Thymus (tissue), 14 donors: ENCODE measurements at places on chromosomes 5 and 9. TPM values are rescaled to one million over a fixed set of nuclear protein-coding genes. Genes with fewer than 3 reads are reported as not detected.

DNA sequence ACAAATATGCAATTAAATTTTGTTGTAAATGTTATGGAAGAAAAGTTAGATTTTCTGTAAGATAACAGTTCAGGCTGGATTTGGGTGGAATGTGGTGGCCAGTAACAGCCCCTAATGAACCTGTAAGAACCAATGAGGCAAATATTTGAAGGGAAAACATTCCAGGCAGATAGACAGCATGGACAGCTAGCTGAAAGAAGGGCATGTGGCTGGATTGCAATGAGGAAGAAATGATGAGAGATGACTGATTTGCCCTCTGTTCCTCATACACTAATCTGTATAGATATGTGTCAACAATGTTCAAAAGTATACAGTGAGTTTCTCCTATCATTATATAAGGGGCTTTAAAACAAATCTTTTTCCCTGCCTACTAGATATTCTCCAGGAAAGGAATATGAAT is 58.8 kb downstream of the MAN2A1 start:
- no peaks in the 10 kb centered on the region for H3K27me3 ChIP-seq
- no peaks in the 10 kb centered on the region for H3K4me1 ChIP-seq
- no peak for DNase-seq
- H3K27ac ChIP-seq: no peak overlapping the region
- H3K4me3 ChIP-seq: no peak overlapping the region
- H3K36me3 ChIP-seq: peaks cover 4% of the 10 kb centered on the region

- no peak overlapping the region for H3K4me3 ChIP-seq
- H3K36me3 ChIP-seq: no peaks in the 10 kb centered on the region
Observed at GRCh38 chr9:19924080-19924479, 135.2 kb upstream of the SLC24A2 start.

DNA sequence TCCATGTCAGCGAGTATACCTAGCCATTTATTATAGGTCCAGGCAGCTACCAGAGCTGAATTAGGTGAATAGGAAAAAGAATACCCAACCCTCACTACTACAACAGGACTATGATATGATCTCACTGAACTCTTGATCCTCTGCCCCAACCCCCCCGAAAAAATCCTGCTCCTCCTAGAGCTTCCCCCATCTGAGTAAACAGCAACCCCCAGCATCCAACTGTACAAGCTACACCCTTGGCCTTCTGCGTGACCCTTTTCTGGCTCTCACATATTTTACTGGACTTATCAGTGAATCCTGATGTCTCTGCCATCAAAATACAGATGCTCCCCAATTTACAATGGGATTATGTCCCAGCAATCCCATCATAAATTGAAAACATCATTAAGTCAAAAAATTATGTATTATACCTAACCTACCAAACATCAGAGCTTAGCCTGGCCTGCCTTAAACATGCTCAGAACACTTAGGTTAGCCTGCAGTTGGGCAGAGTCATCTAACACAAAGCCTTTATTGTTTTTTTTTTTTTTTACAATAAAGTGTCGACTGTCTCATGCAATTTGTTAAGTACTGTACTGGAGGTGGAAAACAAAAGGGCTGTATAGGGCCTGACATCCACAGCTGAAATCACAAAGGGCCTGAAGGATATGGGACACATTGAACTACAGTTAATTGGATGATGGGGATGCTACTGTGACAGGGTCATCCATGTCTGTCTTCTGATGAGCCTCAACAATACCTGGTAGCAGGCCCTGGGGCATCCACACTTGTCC is 128.9 kb upstream of the ERCC6L2 start:
- no peak overlapping the region for H3K27ac ChIP-seq
- DNase-seq: no peak
- H3K4me1 ChIP-seq: peaks cover 9% of the 10 kb centered on the region
- H3K4me3 ChIP-seq: no peak overlapping the region
- no peaks in the 10 kb centered on the region for H3K27me3 ChIP-seq

GRCh38 chr5:39024005-39024404 is 50.2 kb downstream of the RICTOR start:
- no peak overlapping the region for H3K4me3 ChIP-seq
- H3K4me1 ChIP-seq: no peaks in the 10 kb centered on the region
- H3K27ac ChIP-seq: no peak overlapping the region
- no peaks in the 10 kb centered on the region for H3K27me3 ChIP-seq

DNA sequence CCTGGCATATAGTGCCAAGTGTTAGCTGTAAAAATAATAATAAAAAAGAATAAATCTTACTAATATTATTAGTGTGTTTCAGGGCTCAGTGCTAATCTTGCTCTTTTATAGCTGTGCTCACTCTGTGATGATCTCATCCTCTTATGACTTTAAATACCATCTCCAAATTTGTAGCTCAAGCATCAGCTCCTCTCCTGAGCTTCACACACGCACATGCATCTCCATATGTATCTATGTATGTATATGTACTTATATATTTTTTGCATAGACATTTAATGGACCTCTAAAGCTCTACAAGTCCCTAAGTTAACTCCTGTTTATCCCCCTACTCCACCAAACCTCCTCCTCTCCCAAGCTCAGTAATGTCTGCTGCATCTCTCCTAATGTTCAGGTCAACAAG is 170.8 kb upstream of the NR3C1 start:
- no peak for DNase-seq
- H3K4me3 ChIP-seq: no peak overlapping the region
- H3K36me3 ChIP-seq: no peaks in the 10 kb centered on the region
- H3K27ac ChIP-seq: no peak overlapping the region
- no peaks in the 10 kb centered on the region for H3K27me3 ChIP-seq

DNA sequence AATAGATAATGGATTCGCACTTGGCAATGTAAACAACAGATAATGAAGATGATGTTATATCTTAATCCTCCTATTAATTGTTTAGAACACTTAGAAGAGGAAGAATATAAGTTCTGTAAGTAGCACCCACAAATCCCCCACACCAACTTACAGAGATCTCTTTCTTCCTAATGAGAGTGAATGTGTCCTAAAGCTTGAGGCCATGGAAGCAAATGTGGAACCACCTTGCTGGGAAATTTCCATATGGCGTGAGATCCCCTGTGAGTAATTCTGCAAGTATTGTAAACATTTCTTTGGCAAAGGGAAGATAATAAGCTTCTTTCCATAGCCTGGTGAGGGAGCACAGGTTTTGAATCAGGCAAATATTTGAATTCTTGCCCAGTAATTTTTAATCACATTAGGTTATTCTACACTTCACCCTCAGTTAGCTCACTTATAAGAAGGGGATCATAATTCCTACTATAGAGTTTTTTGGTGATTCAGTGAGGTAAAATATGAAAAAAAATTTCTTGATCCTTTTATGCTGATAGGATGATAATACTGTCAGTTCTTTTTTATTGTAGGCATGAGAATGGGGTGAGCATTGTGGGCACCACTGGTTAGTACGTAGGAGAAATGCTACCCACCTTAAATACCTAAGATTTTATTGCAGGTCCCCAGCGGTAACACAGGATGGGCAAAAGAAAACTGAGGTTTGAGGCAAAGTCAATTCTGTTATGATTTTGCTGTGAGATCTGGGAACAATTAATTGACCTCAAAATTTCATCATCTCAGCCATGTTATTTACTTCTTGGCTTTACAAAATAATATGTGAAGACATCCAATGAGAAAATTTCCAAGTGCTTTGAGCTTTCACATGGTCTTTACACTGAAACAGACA is 574.8 kb downstream of the PSAT1 start:
- no peak overlapping the region for H3K27ac ChIP-seq
- H3K27me3 ChIP-seq: no peaks in the 10 kb centered on the region
- DNase-seq: no peak
- H3K36me3 ChIP-seq: no peaks in the 10 kb centered on the region
- H3K4me3 ChIP-seq: no peak overlapping the region

DNA sequence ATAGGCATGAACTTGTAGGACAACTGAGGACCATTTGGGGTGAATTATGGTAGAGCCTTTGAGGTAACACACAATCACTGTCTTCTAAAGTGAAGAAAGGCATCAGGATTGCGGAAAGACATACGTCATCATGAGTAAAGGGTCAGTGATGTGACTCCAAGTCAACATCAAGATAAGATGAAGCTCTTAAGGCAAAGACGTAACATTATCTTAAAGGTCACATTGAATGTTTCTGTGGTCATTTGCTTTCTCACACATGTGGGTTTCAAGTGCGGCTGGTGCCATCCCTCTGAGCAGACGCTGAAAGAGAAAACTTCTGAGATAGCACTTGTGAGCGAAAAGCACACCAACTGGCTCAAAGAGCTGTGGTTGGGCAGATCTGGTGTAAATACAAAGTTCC is 63.3 kb upstream of the GRAMD2B start:
- no peaks in the 10 kb centered on the region for H3K27me3 ChIP-seq
- DNase-seq: no peak
- H3K36me3 ChIP-seq: no peaks in the 10 kb centered on the region
- peak overlapping the region; percentile 20 for H3K27ac ChIP-seq

GRCh38 chr5:177569894-177570293 is 15.5 kb upstream of the FAM193B start:
- no peak overlapping the region for H3K4me3 ChIP-seq
- no peak for DNase-seq
- H3K27ac ChIP-seq: no peak overlapping the region
- H3K4me1 ChIP-seq: no peaks in the 10 kb centered on the region
- no peaks in the 10 kb centered on the region for H3K36me3 ChIP-seq

- H3K36me3 ChIP-seq: no peaks in the 10 kb centered on the region
- H3K4me1 ChIP-seq: peaks cover 2% of the 10 kb centered on the region
- no peak overlapping the region for H3K27ac ChIP-seq
- H3K4me3 ChIP-seq: no peak overlapping the region
- H3K27me3 ChIP-seq: no peaks in the 10 kb centered on the region
- DNase-seq: peak; percentile 4
Observed at GRCh38 chr9:98916660-98917059, 27.0 kb upstream of the COL15A1 start.

DNA sequence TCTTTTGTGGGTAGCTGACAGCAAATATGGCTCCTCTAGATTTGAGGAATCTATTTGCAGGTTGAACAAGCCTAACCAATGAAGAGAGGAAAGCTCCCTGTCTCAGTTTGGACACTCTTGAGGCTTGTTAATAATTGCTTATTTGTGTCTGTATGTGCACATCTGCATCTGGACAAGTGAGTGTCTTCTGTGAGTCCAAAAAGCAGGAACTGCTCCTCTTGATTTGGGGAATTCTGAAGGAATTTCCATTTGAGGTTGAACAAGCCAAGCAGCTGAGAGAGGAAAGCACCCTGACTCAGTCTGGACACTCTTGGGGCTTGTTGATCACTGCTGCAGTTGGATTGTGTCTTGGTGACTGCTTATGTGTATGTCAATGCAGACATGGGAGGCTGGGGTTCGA is 211.6 kb downstream of the DTWD2 start:
- no peak for DNase-seq
- H3K4me1 ChIP-seq: no peaks in the 10 kb centered on the region
- H3K36me3 ChIP-seq: no peaks in the 10 kb centered on the region

DNA sequence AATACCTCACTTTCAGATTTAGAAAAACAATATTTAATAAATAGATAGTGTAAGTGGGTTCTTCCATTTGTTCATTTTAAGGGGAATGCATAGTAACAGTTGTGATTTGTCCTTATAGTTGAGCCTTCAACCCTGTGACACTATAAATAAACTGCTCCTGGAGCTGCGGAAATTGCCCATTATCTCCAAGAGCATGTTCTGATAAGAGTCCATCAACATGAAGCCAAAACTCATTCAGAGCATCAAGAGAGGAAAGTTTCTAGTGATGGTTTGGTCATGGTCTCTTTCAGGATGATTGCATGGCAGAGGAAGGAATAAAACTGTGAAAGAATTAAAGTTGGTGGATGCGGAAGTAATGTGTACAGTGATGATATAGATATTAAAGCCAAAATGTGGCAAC is 772.1 kb upstream of the DMAC1 start:
- no peaks in the 10 kb centered on the region for H3K4me1 ChIP-seq
- no peak overlapping the region for H3K27ac ChIP-seq
- H3K4me3 ChIP-seq: no peak overlapping the region
- no peak for DNase-seq
- no peaks in the 10 kb centered on the region for H3K27me3 ChIP-seq

DNA sequence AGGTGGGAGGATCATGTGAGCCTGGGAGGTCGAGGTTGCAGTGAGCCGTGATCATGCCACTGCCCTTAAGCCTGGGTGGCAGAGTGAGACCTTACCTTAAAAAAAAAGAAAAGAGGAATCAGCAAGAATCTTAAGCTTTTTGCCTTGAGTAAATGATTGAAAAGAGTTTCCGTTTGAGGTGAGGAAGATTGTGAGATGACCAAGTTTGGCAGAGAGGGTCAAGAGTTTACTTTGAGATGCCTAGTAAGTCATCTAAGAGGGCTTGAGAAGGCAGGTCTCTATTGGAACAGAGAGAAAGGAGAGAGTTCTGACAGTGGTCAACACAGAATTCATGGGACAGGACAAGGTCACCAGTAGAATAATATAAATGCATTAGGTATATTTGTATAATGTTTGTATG is 572.1 kb downstream of the TLE4 start:
- H3K4me1 ChIP-seq: no peaks in the 10 kb centered on the region
- no peak overlapping the region for H3K27ac ChIP-seq
- H3K4me3 ChIP-seq: no peak overlapping the region
- no peak for DNase-seq

DNA sequence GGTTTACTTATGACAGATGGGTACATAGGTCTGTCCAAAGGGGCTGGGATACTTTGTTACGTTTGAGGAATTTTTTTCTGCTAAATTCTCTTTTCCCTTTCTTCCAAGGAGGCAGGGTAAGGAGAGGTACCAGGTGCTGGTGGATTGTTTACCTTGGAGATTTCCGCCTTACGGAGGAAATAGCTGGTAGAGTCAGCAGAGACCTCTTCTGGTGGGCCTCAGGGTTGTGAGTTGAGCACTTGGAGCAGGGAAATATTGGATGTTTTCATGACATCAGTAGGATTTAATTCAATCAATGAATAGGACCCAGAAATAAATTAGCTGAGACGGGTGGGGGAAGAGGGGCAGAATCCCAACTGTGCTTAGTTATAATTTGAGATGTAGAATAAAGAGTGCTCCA is 60.0 kb upstream of the TAF11L2 start:
- H3K27me3 ChIP-seq: no peaks in the 10 kb centered on the region
- no peak overlapping the region for H3K4me3 ChIP-seq
- no peaks in the 10 kb centered on the region for H3K4me1 ChIP-seq
- DNase-seq: no peak
- no peak overlapping the region for H3K27ac ChIP-seq

- H3K4me3 ChIP-seq: no peak overlapping the region
- DNase-seq: no peak
- H3K27me3 ChIP-seq: no peaks in the 10 kb centered on the region
- H3K27ac ChIP-seq: no peak overlapping the region
- H3K36me3 ChIP-seq: no peaks in the 10 kb centered on the region
Observed at GRCh38 chr5:10109299-10109698, 140.4 kb downstream of the ATPSCKMT start.

Gene ADGRD2
- 0.09 TPM for total RNA-seq

Gene FAT2
- total RNA-seq: 5.1 TPM

Gene NTNG2
- 1.7 TPM for total RNA-seq

Gene CTXN3
- total RNA-seq: not detected
